Stimulated activated CD8-positive, alpha-beta memory T cell treated with anti-CD3 and anti-CD28 coated beads, Interleukin-12 subunit alpha, Interleukin-12 subunit beta, amount 100 ng/mL, for 4 hours (primary cell): ENCODE measurements at places on chromosomes 2 and 18.

GRCh38 chr2:225002656-225003045 is 39.6 kb downstream of the DOCK10 start:
- no peak for DNase-seq

DNA sequence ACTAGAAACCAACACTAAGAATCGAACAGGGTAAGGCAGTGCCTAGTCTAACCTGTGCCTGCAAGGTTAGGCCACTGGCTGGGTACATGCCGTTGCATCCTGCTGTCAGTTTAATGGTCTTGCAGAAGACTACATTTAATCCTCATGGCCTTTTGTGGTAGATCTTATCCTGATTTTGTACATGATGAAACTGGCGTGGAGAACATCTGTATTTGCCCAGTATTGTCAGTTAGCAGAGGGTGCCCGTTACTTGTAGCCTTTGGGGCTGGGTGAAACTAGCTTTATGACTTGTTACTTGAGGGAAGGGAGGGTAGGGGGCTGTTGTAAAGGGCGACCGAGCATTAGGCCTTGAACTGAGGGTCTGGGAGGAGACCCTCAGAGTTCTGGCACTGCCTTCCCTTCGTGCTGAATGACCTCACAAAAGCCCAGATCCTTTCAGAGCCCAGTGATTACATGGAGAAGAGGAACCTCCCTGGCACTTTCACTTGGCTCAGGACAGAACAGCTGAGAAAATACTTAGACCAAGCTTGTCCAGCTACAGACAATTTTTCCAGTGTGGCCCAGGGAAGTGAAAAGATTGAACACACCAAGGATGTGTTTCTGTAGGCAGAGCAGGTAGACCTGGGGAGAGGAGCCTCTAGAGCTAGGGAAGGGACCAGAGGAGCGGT is 19.5 kb downstream of the SLC20A1 start:
- DNase-seq = no peak

DNA sequence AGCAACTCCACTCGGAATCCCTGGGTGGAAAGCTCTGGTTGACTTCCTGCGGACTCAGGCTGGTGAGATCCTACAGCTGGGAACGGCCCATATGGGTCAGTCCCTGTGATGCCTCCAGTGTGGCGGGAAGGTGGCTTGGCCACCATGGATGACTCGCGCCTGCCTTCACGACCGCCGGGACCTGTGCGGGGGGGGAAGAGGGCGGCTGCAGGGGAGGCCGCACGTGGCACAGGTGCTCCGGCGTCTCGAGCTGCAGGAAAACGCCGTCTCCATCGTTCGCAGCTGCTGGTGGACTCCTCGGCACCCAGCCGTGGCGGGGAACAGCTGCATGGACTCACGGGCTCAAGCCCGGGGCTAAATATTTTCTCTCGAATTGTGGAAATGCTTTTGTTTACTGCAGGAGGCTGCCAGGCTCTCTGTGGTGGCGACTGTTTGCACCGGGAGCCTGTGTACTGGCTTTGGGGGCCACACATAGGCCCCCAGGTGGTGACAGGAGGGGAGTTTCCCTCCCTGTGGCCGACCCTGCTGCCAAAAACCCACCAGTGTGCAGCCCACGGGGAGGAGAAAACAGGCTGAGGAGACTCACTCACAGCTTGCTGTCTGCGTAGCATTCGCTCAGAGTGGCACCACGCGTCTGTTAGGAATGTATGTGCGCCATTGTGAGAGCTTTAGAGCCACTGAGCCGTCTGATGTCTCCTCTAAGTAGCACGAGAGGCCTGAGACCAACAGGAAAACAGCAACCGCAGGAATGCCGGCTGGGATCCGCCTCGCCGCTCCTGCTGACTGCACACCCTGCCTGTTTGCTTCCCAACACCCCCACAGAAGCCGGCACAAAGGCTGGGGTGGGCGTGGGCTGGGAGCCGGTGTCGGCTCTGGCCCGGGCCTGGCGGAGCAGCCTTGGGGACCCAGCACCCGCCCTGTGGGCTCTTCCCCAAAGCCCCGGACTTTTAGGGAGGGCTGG is 89.2 kb downstream of the NFATC1 start:
- DNase-seq = no peak

- no peak for DNase-seq
These were observed 50.1 kb upstream of the HAAO start for GRCh38 chr2:42842466-42842865.

GRCh38 chr2:230830428-230830827 is 34.3 kb upstream of the ITM2C start:
- DNase-seq = no peak

DNA sequence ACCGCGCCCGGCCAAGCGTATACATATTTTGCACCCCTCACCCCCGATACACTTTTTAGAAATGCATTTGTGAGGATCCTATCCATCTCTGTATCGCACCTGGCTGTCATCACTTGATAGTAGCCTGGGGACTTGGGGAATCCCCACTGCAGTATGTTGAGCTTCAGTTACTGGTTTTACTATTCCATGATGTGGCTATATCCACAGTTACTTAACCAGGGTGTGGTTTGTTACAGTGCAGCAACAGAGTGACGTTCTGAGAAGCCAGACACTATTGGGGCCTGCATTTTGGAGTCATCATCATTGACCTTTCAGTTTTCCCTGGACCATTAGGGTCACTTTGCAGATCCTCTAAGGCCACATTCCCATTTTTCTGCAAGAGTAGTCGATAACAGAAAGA is 212.7 kb downstream of the AGAP1 start:
- no peak for DNase-seq

DNA sequence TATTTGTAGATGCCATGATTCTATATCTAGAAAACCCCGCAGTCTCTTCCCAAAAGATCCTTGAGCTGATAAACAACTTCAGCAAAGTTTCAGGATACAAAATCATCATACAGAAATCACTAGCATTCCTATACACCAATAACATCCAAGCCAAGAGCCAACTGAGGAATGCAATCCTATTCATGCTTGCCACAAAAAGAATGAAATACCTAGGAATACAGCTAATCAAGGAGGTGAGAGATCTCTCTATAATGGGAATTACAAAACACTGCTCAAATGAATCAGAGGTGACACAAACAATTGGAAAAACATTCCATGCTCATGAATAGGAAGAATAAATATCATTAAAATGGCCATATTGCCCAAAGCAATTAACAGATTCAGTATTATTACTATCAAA is 551.4 kb upstream of the SLC39A10 start:
- no peak for DNase-seq
